Neural crest cell (in vitro differentiated cells): ENCODE measurements at places on chromosomes 2 and 18.

- no peak for DNase-seq
These were observed 40.8 kb upstream of the GRB14 start for GRCh38 chr2:164662066-164662465.

DNA sequence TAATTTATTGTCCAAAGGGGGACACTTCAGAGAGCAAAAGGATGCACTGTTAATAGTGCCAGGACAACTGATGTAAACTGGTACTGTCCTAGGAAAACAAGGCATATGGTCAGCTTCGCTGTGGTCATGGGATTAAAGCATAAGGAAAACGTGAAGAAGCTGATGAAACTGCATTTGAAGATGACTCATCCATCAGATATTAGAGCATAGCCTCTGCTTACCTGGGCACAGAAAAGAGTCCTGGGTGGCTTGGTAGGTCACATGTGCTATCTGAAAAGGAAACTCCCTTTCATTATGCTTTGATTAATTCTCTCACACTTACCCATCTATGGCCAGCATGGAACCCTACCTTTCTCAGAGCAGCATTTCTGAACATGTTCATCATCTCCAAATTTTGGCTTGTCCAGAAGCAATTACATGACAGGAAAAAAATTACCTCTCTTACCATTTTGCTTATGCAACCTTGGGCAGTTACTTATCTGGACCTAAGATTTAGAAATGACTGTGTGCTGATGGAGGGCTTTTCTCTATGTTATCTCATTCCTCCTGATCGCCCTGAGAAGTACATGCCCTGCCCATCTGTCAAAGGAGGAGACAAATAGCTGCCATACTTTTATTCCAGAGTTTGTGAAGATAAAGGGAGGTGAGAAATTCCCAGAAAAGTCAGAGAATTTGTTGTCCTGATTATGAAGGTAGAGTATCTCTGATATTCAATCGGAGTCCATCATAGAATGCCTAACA, 275.3 kb upstream of the SLC14A2 start:
- no peak for DNase-seq

DNA sequence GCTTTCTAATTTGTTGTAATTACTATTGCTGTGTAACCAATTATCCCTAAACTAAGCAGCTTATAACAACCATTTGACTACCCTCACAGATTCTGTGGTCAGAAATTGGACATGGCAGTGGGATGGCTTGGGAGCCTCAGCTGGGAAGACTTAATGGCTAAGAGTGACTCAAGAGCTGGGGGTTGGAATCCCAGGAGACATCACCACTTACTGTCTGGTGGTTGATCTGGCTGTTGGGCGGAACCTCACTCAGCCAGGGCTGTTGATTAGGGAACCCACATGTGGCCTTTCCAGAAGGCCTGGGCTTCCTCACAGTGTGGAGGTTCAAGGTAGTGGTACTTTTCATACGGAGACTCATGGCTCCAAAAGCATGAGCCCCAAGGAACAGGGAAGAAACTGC, 49.8 kb downstream of the E2F6 start:
- DNase-seq = no peak

DNA sequence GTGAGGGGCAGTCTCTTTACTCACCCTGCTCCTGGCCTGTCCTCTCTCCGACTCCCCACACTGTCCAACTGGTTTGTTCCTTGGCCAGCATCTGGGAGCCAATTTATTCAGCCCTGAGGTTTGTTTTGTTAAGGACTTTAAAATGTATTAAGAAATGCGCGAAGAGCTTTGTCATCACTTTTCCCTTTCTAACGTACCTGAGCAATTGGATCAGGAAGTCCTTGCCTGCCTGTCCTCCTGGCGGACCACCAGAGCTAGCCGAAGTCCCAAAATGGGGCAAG, 164.7 kb upstream of the MSH6 start:
- DNase-seq = no peak

GRCh38 chr2:39723946-39724827, 54.9 kb downstream of the THUMPD2 start:
- no peak for DNase-seq

DNA sequence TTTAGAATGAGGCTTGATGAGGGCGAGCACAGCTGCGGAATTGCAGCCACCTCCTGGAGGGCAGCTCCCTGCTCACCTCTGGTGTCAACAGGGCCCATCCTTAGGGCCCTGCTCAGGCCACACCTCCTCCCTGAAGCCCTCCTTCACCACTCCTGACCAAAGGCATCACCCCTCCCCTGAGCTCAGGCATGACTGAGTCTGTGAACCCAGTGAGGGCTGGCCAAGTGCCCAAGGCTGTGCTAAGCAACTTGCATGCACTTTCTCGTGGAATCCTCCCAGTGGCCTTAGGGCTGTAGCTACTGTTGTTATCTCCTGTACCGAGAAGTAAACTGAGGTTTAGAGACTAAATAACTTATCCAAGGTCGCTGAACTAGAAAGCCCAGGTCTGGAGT, 101.7 kb downstream of the KLHL29 start:
- DNase-seq = no peak

DNA sequence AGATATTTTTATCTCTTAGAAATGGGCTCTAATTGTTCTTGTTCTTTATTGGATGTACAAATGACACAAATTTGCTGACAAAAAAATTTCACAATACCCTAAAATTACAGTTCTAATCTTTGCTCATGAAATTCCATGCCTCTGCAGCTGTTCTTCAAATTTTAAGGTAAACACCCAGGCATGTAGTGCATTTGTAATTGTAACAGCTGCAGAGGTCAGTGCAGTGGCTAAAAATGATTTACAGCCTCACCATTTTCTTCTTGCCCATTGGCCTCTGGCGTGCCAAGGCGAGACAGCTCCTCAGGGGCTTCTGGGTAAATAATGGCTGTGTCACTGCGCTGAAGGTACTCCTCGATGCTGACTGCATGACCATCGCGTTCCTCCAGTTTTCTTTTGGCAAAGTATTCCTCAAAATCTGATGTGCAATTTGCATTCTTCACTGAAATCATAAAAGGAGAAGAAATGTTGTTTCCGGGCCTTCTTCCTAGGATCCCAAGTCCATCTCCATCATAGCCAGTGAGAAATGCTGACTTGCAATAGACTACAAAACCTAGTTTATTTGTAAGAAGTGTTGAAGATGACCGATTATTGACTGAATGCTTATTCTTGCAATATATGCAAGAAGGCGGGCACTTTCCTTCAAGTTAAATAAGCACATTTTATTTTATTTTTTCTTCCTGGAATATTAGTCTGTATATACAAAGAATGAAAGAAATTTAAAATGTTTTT, 115.2 kb downstream of the ZEB2 start:
- no peak for DNase-seq

DNA sequence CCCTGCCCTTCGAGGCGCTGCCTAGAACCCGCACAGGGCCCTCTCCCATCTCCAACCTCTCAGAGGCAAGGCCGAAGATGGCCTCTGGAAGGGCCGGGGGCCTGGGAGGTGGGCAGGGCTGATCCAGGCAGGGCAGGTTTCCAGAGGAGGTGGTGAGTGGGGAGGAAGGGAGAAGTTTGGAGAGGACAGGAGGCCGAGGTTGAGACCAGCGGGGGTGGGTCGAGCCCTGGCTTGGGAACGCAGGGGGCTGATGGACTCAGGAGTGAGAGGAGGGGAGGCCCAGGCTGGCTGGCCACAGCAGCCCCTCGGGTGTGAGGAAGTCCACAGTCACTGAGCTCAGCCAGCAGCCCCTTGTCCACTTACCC, 10.5 kb downstream of the CAPN10 start:
- DNase-seq = no peak

DNA sequence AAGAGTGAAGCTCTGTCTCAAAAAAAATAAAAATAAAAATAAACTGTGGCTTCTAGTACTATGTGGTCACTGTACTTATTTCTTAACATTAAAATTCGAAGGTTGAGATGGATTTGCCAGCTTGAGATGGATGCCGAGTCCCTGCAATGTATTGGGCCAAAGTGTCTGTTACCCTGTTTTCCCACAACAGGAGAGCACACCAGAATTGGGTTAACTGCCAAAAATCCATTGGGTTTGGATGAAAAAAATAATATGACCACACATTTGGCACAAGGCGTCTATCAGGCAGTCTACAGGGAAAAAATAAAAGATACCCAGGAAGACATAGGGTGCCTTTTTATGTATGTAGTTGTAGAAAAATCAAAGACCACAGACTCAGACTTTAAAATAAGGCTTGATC, 19.2 kb upstream of the MAPRE3 start:
- DNase-seq = no peak

- no peak for DNase-seq
These were observed 14.9 kb downstream of the HPCAL1 start for GRCh38 chr2:10317646-10318045.

- no peak for DNase-seq
These were observed 205.6 kb downstream of the TNS1 start for GRCh38 chr2:217797165-217797564.
